ENCODE measurements at places on chromosomes 5 and 9.

DNA sequence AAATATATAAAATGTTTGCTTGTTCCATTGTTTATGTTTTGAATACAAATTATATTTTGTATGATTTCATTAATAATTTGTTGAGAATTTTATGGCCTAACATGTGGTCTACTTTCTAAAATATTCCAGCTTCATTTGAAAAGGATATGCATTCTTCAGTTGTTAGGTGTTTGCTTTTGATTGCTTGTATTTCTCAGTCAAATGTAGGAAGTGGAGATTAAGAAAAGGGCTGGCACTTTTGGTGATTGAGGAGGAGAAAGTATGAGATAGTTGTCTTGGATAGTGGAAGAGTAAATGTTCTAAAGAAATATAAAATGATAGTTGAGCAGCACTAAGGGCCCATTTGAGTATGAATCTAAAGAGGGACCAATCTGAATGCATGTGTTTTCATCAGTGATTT is 23.1 kb downstream of the JAK2 start:
- no peak for DNase-seq

GRCh38 chr5:170223906-170224305 is 8.9 kb upstream of the C5orf58 start:
- DNase-seq: no peak

- DNase-seq: no peak
Observed at GRCh38 chr5:148372166-148372725, 11.5 kb upstream of the FBXO38 start.

- no peak for DNase-seq
Observed at GRCh38 chr5:165325221-165325620, 1819.8 kb downstream of the MAT2B start.

DNA sequence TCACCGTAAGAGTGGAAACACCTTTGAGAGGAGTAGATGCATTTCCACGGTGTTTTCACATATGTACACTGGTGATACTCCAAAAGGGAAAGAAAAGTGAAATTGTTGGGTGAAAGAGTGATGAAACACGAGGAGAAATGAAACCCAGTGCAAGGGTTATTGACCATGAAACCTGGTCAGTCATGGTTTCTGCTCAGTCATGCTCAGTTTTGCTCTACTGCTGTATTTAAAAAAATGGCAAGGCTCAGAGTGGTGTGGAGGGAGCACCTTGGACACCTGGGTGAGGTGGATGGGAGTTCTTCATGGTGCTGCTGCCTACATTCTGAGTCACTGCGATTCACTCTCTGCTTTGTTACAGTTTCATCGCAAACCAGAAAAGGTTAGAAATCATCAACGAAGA is 32.3 kb downstream of the NTRK2 start:
- DNase-seq: no peak

DNA sequence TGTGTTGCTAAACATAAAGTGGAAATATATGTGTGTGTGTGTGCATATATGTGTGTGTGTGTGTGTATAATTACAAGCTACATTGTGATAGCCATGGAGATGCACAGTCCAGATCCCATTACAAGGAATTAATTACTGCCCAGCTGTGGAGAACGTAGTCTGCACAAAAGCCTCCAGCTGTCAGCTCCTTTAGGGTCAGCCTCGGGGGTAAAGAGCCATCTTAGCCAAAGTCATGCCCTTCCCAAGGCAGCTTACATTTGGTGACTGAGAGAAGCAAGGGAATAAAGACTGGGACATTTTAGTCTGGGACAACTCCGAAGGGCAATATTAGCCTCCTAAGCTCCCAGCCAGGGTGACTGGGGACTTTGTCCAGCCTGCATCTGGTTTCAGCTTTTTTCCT is 21.9 kb upstream of the FOCAD start:
- DNase-seq: peak; percentile 21

DNA sequence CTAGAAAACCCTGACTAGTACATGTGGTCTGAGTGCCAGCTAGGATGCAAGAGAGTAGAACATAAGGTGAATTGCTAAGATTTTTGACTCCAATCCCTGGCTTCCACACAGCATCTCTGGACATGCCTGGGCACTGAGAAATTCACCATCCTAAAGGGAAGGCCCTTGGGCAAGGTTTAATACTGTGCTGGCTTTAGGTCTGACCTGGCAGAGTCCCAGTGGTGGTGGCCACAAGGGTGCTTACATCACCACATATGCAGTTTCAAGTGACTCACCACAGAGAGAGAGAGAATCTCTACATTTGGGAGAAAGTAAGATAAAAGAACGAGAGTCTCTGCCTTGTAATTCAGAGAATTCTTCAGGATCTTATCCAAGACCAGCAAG is 661.6 kb upstream of the C9orf72 start:
- no peak for DNase-seq

DNA sequence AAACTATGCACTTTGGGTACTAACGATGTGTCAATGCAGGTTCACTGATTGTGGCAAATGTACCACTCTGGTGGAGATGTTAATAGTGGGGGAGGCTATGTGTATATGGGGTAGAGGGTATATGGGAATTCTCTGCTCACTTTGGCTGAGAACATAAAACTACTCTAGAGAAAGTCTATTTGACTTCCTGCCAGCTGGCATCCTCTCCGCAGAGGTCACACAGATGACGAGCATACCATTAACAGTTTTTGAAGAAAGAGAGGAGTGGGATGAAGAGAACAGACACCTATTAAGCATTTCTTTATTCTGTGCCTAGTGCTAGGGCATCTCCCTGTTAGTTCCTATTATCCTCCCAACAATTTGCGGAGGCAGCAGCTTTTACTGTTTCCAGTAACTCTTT is 58.4 kb upstream of the TRIM32 start:
- DNase-seq: no peak

DNA sequence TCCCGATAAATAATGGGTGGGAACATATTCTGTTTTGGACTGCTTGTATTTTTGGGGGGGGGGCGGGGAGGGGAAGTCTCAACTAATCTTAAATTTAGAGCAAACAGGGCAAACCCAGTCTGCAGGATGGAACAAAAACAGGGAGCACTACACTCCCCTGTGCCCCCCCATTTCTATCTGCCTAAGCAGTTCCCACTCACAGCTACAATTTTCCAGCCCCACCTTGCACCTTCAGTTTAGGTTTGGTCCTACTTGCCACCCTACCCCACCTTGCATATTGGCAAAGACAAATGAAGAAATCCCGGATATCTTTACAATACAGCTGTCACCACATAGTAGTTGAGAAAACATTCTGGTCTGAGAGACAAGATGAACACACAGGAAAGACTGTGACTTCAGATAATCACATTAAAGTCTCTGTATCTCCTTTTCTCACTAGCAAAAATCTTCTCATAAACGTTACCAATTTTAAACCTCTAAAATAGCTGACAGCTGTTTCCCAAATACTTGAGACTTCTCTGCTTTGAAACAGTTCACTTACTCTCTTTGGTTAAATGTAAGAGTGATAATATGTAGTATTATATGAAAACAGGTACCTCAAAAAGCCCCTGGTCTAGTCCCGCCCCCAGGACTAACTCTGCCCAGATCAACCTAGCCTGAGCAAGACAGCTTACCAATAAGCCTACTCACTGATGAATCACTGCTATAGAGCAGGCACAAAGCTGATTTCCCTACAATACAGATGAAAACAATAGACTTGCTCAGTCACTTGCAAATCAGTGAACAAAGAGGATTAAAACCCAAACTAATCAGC is 5.2 kb upstream of the RAPGEF6 start:
- DNase-seq: no peak

DNA sequence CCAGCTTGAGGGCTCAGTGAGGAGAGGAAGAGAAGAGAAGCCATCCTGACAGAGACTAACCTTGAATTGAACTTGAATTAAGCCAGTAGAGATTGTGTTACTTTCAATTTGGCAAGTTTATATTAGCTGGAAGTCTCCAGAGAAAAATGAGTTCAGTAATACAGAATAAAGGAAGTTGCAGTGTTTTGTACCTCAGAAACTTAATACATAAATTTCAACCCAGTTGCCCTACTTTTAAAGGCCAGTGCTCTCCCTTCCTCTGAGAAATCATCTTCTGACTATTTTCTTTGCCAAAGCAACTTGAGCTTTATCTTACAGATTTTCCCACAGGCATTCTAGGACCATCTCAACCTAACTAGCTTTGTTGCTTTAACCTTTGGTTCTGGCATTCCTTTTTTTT is 231.0 kb upstream of the GAS1 start:
- DNase-seq: no peak

GRCh38 chr5:54894957-54895815 is 90.2 kb downstream of the ESM1 start:
- no peak for DNase-seq

- DNase-seq: no peak
Observed at GRCh38 chr5:113276001-113276400, 158.8 kb downstream of the TSSK1B start.

- DNase-seq: peak; percentile 4
Observed at GRCh38 chr9:8011974-8012373, 212.4 kb upstream of the DMAC1 start.

DNA sequence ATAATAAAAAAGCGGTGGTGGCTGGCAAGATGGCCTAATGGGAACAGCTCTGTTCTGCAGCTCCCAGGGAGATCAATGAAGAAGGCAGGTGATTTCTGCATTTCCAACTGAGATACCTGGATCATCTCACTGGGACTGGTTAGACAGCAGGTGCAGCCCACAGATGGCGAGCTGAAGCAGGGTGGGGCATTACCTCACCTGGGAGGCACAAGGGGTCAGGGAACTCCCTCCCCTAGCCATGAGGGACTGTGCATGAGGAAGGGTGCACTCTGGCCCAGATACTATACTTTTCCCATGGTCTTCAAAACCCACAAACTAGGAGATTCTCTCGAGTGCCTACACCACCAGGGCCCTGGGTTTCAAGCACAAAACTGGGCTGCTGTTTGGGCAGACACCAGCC is 45.6 kb upstream of the PTGER4 start:
- no peak for DNase-seq

DNA sequence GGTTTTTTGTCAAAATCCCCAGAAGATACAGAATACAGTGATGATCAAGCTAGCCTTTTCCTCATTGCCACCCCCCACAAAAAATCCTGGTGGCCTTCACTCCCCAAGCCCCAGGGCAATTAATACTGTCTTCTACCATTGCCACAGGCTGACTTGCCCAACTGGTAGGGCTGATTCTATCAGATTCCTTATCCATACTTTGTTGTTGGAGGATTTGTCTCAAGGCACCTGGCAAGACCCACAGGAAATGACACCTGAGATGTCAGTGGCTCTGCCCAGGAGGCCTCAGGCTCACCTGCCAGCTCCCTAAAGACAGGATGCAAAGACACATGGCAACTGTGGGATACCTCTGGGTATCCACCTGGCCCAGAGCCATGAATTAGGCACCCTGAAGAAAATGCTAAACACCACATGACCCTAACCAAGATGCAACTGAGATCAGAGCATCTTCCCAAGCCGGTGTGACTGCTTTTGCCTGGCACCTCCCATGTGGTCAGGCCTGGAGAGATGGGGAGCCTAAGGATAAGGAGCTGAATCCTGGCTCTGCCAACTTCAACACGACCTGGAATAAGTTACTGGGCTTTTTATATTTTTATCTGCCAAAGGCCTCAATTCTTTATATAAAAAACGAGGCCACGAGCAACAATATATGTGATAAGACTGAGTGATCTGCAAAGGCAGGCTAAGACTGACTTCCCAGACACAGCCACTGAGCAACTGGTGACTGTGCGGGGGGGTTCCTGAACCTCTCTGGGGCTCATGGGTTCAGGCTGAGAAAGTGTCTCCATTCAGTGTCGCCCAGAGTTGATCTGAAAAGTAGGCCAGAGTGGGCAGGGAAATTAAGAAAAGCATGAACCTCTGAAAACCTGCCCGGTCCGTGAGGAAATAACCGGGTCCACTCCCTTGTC is 944 bp downstream of the ATOX1 start:
- no peak for DNase-seq

Measured in COR-L47 (cell line).